ENCODE measurements at places on chromosomes 5 and 9. TPM values are rescaled to one million over a fixed set of nuclear protein-coding genes. Genes with fewer than 3 reads are reported as not detected.

The MARCOL gene
- total RNA-seq: not detected

The C5orf58 gene
- not detected for total RNA-seq

The UBE2QL1 gene
- 0.34 TPM for total RNA-seq

The MPDZ gene
- total RNA-seq: 31.0 TPM

The ZBTB26 gene
- total RNA-seq: 6.5 TPM

The NIPAL4 gene
- 7.1 TPM for total RNA-seq

The ARSK gene
- total RNA-seq: 9.0 TPM

The PCDHA4 gene
- total RNA-seq: 9.5 TPM

The TUSC1 gene
- 1.9 TPM for total RNA-seq

The ISL1 gene
- 5.4 TPM for total RNA-seq

The PCDHB5 gene
- total RNA-seq: 8.7 TPM

The CDKN2B gene
- total RNA-seq: 306 TPM

DNA sequence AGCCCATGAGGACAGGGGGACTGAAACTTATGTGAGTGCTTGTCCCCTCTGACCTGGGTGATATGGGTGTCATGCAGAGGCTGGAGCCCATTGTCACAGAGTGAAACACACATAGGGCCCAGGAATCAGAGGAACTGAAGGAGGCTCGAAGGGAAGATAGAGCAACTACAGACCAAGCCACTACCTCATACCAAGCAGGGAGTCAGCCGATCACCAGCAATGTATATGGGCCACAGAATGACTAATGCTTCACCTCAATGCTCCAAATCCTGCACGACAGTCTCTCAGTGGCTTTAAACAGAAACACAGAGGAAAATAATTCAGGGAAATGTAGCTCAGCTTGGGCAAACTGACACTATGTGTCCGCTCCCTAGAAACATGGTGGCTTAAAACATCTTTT, 8.9 kb upstream of the FBXW11 start:
- no peak for DNase-seq

GRCh38 chr5:113939988-113940387, 421.9 kb upstream of the KCNN2 start:
- no peak for DNase-seq

DNA sequence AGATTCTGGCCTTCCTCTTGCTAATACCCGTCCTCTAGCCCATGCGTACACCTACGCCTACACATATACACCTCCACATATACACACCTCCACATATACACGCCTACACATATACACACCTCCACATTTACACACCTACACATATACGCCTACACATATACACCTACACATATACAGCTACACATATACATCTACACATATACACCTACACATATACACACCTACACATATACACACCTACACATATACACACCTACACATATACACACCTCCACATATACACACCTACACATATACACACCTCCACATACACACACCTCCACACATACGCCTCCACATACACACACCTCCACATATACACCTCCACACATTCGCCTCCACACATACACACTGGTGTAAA, 27.2 kb downstream of the AK3 start:
- DNase-seq: peak; percentile 6

GRCh38 chr5:143877196-143877595, 65.2 kb downstream of the HMHB1 start:
- no peak for DNase-seq

DNA sequence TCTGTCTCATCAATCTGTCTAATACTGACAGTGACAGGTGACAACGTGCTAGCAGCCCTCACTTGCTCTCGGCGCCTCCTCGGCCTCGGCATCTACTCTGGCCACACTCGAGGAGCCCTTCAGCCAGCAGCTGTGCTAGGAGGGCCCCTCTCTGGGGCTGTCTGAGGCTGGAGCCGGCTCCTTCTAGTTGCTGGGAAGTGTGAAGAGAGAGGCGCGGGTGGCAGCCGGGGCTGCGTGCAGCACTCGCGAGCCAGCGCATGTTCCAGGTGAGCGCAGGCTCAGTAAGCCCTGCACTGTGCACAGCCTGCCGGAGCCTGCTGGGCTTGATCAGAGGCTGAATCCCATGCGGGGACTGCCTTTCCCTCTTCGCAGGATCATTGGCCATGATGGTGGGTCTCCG, 330.7 kb downstream of the CDH10 start:
- no peak for DNase-seq

- DNase-seq: no peak
Observed at GRCh38 chr9:136107155-136107952, 11.3 kb downstream of the TMEM250 start.

- DNase-seq: no peak
Observed at GRCh38 chr9:126689027-126689825, 75.5 kb downstream of the LMX1B start.

- DNase-seq: no peak
Observed at GRCh38 chr5:132435886-132436285, 54.7 kb downstream of the IRF1 start.

DNA sequence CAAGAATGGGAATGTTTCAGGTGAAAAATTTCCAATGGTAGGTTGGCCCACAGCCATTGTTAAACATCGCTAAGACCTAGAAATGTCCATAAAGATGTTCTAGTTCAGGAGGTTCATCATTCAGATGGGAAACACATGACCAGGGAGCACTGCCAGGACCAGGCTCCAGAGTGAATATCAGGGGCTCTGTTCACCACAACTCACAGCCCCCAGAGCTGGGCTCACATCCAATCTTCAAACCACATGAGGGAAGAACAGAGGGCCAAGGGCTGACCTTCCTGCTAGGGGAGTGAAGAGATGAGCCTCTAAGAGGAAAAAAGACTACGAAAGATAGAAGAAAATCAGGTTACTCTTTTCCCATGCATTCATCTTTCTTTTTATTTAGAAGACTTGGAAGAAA, 205.8 kb downstream of the SEMA5A start:
- no peak for DNase-seq

DNA sequence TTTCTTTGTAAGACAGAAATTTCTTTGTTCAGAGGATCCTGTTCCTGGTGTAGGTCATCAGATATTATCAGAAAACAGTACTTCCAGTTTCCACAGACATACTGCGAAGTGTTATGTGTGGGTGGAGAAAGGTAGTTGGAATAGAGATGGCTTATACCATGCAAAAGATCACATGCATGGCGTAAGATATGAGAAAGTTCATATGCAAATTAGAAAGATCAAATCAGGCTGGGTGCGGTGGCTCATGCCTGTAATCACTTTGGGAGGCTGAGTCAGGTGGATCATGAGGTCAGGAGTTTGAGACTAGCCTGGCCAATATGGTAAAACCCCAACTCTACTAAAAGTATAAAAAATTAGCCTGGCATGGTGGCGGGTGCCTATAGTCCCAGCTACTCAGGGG, 65.2 kb upstream of the GLIS3 start:
- no peak for DNase-seq

DNA sequence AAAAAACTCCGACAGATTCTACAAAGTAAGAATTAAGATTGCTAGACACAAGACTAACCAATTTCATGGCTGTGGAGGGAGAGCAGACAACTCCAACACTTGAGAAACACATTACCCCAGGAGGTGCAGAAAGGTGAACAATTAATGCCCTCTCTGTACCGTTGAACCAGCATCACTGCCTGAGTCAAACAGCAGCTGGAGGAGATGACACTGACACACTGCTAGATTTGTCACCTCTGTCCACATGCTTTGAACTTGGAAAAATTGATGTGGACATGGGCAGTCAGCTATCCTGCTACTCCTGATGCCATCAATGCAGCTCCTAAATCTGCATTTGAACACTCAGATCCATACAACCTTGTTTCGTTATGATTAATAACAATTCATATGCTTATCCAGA, 51.7 kb downstream of the GPBP1 start:
- no peak for DNase-seq

DNA sequence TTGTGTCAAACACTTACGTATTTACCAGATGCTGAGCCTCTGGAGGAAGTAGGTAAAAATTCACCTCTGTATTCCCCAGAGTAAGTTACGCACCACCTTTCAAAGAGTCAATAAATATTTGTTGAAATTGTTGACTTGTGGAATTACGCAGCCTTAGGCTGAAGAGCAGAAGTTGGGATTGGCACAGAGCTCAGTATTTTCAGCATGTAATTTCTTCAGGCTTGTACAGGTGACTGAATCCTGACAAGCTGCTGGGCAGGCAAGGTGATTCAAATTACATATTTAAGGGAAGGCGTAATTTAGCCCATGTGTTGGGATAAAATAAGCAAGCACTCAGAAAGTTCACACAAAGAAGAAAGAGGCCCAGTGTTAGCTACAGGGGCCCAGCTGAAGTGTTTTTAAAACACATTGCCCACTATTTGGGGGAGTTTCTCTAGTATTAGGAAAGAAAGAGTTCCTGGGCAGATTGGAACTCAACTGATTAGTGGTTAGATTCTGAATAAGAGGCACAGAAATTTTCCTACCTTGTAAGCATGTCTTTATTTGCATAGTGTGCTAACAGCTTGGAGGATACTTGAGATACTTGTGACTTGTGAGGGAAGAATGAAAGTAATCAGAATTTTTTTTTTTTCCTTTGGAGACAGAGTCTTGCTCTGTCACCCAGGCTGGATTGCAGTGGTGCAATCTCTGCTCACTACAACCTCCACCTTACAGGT, 165.3 kb upstream of the FBXL7 start:
- no peak for DNase-seq

DNA sequence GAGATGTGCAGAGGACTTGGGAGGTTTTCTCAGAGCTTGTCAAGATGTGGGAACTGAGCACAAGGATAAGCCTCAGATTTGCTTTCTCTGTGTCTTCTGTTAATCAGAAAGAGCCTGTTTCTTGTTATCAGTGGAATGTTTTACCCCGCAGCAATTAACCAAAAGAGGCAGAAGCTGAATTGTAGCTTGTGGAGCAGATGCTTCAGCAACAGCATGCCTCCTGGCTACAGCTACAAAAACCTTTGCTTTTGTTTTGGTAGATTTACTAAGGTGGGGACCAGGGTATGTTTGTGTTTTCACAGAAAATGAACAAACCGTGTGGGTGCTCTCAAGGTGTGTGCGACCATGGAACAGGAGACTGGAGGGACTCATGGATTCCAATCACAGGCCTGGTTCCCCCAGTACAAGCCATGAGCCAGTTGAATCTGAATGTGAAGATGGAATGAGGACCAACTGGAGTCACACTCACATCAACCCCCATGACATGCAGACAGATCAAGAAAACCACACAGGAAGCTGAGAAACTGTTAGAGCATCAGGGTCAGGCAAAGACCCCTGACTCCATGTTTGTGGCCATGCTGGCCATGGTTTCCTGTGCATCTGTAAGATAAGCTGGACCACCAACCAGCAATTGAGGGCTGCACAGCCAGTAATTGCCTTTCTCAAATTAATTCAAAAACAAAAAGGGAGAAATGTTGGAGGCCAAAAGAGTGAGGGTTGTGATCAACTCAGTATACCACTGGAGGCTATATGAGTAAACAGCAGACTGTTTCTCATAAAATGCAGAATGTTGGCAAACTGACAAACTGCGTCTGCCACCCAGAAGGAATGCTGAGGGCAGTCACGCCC, 6.9 kb downstream of the UGT3A2 start:
- no peak for DNase-seq

DNA sequence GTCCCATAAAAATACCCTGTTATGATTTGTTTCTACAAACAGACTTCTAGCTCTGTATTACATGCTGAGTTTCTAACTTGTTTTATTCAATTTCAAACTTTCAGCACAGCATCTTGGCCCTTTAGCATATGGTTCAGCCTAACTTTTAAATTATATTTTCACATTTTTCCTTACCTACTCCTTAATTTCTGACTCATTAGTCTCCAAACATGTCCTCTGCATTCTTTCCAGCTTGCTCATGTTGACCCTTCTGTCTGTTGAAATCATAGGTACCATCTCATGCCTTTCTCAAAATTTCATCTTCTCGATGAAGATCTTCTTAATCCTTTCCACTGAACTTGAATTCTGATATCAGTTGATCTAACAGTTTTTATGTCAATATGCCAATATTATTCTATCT, 200.9 kb upstream of the RIOK2 start:
- peak; percentile 41 for DNase-seq

DNA sequence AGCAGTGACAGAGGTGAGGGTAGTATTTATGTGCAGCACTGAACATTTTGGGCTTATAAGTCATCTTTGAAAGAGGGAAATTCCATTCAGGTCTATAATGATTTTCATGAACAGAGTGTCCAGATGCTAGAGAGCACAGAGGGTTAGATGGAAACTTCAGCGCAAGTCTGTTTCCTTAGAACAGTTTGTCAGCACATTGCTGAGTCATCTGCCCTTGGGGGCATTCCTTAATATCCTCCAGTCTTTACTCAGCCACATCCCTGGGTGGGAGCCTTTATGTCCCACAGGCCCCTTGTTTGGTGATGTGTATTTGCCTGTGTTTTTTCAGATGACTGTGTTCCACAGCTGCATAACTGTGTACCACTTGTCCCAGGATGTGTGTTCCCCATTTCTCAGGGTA, 138.5 kb upstream of the S1PR3 start:
- DNase-seq: peak; percentile 86

All from astrocyte (in vitro differentiated cells and primary cell).